ENCODE measurements at places on chromosomes 1 and 21.

GRCh38 chr1:19139711-19140110 is 70.4 kb downstream of the UBR4 start:
- no peak for DNase-seq

DNA sequence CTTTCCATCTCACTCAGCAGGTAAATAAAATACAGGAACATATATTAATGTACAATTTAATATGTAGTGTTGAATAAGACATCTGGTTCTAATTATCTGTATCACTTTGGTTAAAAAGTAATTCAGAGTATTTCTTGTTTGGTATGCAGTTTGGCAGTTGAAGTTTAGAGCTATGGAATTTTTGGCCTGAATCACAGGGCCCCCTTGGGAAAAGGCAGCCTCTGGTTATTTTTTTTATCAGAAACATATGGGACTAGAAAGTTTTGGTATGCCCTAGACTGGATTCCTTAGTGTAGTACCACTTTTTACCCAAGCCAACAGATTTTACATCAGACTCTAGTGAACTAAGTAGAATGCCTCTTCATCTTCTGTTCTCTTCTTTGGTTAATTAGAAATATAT is 26.4 kb downstream of the CNST start:
- DNase-seq = no peak

GRCh38 chr1:12597792-12598191 is 20.2 kb downstream of the DHRS3 start:
- DNase-seq = no peak

- no peak for DNase-seq
These were observed 10.9 kb upstream of the CD5L start for GRCh38 chr1:157852476-157852875.

DNA sequence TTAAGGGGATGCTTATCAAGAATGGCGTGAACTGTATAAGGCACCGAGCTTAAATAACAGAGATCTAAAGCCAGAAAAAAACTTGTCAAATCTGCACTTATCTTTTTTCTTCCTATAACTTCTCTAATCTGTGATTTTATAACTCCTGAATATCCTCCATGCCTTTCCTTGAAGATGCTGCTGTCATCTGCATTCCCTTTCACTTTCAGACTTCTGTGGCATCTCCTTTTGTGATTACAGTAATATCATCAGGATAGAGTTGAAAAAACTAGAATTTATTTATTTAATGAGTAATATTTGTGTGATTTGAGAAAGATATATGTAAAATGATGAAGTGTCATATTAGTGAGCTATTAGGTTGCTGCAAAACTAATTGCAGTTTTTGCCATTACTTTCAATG is 357.8 kb upstream of the PTBP2 start:
- DNase-seq = no peak
